ENCODE measurements at places on chromosomes 4 and X.

- DNase-seq, result no peak
These were observed 44.9 kb upstream of the SMAD1 start for GRCh38 chr4:145436796-145437195.

GRCh38 chr4:174401471-174402130 lies 117.9 kb downstream of the CEP44 start:
- no peak for DNase-seq

GRCh38 chr4:5969777-5970176 lies 48.5 kb downstream of the C4orf50 start:
- DNase-seq, result no peak

GRCh38 chr4:168496834-168497233 lies at the start of gene PALLD:
Gene PALLD, plus strand, starts transcription at chr4:168497052.
- no peak for DNase-seq

DNA sequence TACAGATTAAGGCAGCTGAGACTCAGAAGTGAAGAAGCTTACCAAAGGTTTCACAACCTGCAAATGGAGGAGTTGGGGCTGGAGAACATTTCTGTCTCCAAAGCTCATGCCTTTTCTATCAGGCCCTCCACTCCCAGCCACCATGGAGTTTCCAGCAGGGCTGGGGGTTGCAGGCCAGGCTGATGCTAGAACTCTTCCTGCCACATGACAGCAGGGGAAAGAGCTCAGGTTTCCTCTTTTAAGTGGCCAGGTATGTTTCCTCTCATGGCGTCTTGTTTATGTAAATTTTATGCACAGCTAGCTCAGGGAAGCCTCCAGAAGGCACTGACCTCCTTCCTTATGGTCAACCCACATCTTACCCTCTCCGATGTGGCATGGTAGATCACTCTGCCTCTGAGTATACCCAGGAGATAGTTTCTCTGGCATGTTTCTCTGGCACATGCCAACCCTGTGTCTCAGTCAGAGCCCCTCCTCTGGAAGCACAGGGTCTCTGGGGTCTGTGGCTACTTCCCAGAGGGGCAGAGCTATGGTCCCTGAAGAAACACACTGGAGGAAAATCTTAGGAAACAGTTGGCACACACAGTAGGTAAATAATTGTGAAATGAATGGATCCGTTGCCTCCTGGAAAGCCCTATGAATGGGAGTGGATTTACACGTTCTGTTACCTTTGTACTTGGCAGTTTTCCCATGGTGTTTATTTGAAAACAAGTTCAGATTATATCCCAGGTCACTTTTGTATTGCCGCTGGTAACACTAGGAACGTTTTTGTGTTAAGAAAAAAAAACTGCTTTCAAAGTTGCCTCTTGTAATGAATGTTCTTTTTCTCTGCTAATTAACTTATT lies 28.9 kb downstream of the PDK3 start:
- DNase-seq, result no peak

DNA sequence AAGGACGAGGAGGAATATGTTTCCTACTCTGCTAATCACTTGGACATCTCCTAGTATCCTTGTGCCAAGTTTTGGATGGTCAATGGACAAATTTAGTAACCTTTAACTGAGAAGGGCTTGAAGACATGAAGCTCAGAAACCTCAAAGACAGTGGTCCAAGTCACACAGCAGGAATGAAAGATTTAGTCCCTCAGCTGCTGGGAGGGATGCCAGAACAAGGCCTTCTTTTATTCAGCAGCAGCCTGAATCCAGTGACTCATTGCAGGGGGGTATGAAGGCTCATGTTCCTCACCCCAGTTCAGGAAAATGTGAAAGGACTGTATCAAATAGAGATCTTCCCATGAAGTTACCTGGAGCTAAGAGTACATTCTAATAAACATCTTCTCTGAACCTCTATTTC lies 214.9 kb upstream of the UGT8 start:
- peak; percentile 72 for DNase-seq

- no peak for DNase-seq
These were observed 120.5 kb upstream of the WDR1 start for GRCh38 chr4:10237131-10237530.

GRCh38 chrX:94742772-94743171 lies 1068.8 kb downstream of the FAM133A start:
- DNase-seq, result no peak

- DNase-seq, result no peak
These were observed 328.8 kb downstream of the ADAM29 start for GRCh38 chr4:175246941-175247340.

GRCh38 chr4:186255122-186255521 lies 10.9 kb upstream of the F11 start:
- no peak for DNase-seq
